WERI-Rb-1 (cell line): ENCODE measurements at places on chromosomes 12 and 14.

GRCh38 chr14:93997916-93998870 lies 1.1 kb downstream of the CCDC197 start:
- DNase-seq, result no peak

DNA sequence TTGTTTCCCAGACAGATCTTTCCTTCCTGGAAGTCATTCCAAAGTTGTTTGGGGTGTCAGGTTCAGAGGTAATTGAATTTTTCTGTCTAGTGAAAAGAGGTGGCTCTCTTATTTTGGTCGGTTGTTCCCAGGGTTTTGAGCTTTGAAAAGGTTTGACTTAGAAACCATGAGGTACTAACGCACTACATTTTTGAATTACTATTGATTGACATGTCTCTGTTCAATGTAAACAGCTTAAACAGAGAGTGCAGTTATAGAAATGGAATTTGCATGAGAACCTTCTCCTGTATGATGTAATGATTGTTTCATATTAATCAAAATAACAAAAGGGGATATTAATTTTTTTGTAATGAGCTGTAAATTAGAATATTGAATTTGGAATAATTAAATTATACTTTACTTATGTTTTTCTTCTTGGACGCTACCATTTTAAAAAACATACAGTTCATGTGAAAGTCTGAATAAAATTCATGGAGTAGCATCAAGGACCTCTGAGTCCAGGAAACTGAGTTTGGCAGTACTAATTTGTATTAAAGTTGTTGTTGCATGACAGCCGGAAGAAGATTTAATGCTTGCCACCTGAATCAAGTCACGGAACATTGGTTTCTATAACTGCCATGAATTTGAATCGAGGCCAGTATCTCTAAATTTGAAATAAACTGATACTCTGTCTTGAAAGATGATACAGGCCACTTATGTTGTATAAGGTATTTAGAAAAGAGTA lies 41.7 kb downstream of the NPAS3 start:
- no peak for DNase-seq

DNA sequence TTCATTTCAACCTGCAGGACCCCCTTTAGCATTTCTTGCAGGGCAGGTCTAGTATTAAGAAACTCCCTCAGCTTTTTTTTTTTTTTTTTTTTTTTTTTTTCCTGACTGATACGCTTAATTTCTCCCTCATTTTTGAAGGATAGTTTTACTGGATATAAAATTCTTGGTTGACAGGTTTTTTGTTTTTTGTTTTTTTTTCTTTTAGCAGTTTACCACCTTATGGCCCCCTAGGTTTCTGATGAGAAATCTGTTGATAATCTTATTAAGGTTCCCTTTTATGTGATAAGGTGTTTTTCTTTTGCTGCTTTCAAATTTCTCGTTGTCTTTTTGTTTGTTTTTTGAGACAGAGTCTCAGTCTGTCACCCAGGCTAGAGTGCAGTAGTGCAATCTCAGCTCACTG lies 66.5 kb downstream of the BORCS5 start:
- DNase-seq, result no peak

GRCh38 chr12:111218499-111218898 lies 150.4 kb downstream of the PHETA1 start:
- DNase-seq, result no peak

- DNase-seq, result no peak
These were observed 8.4 kb upstream of the CALM1 start for GRCh38 chr14:90388437-90388836.

DNA sequence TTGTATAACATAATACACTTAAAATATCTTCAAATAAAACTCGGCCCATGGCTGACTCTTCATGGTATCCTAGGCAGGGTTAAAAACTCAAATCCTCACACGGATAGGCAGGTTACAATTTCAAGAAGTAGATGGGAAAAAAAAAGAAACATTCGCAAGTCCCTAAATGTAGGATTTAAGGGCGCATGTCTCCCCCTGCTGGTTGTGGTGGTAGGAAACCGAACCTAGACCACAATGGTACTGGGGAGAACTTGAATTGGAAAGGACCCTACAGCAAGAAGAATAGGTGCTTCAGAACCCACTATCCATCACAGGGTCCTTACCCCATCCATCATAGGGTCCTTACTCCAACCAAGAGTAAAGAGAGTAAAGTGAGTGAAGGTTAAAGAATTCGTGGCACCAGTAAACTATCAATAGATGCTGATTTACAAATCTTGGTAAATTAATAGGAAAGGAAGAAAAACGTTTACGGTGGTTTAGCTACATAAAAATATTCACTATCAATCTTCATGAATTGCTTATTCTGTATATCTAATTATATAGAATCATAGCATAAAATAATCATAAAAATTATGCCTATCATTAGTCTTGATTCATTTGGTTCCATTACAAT lies 3.3 kb upstream of the CIPC start:
- DNase-seq, result peak; percentile 84

DNA sequence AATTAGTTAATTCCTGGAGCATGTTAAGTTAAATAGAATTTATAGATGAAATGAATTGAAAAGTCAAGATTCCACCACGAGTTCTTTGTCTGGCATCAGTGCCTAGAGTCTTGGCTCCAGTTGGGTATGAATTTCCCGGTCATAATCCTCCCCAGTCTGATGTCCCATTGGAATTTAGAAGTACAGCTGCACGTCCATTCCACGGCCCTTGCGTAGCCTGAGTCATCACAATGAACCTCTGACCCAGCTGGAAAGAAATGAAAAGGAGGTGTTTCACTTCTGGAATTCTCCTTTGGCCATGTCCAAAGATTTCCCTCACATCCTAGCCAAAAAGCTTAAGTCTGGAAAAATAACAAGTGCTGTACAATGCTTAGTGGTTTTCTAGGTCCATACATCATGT lies 122.7 kb downstream of the KICS2 start:
- no peak for DNase-seq

DNA sequence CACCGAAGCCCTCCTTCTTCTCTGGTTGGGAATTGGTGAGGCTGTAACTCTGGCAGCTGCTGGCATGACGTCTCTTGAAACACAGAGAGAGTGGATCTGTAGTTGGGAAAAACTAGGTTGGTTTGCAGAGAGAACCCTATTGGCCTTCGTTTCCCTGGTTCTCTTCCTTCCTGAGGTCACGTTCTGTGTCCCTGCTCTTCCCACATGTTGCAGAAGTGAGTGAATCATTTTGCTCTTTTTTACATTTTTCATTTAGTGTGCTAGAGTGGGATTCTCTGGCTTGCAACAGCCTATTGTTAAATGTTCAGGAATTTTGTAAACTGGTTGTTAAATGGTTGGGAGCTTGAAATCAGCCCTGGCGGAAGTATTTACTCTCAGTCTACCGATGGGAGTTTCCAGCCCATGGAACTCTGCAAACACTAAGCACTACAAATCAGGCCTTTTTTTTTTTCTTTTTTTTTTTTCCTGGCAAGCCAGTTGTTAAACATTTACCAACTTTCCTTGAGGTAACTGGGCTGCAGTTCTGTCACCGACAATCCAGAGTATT lies 26.8 kb upstream of the CKAP4 start:
- DNase-seq, result no peak

GRCh38 chr12:96513681-96514080 lies 24.3 kb downstream of the CFAP54 start:
- no peak for DNase-seq

GRCh38 chr14:102085948-102086708 lies 716 bp downstream of the HSP90AA1 start:
- DNase-seq, result no peak

- DNase-seq, result no peak
These were observed 414.7 kb downstream of the RAD51B start for GRCh38 chr14:68234101-68234905.

- no peak for DNase-seq
These were observed 262.6 kb upstream of the SFSWAP start for GRCh38 chr12:131448254-131448795.

GRCh38 chr12:115325858-115326257 lies 641.9 kb upstream of the TBX3 start:
- no peak for DNase-seq

DNA sequence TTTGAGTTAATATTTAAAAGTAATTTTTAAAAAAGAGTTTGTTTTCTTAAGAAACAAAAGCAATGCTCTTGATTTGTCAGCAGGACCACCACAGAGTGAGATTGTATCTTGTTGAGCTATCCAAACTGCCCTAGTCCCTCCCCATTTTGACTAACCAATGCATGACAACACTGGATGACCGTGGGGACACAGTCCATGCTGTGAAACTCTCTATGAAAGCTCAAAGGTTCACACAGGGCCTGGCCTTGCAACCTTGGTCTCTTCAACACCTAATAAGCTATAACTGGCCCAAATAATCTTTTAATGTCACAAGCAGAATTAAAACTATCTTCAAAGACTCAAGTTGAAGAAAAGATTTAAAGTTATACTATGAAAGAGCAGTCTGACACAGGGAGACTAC lies 13.5 kb downstream of the ETFRF1 start:
- no peak for DNase-seq

- DNase-seq, result no peak
These were observed 450.5 kb downstream of the TMEM117 start for GRCh38 chr12:44286336-44286735.
